ENCODE measurements at places on chromosomes 7 and 10.
A peak's percentile ranks its signal among the peaks of the same experiment; 100 is the strongest.

GRCh38 chr7:157656195-157656769 is 319.5 kb downstream of the DNAJB6 start:
- no peak for DNase-seq

GRCh38 chr10:57897611-57898010 is 370.1 kb downstream of the IPMK start:
- DNase-seq: no peak

DNA sequence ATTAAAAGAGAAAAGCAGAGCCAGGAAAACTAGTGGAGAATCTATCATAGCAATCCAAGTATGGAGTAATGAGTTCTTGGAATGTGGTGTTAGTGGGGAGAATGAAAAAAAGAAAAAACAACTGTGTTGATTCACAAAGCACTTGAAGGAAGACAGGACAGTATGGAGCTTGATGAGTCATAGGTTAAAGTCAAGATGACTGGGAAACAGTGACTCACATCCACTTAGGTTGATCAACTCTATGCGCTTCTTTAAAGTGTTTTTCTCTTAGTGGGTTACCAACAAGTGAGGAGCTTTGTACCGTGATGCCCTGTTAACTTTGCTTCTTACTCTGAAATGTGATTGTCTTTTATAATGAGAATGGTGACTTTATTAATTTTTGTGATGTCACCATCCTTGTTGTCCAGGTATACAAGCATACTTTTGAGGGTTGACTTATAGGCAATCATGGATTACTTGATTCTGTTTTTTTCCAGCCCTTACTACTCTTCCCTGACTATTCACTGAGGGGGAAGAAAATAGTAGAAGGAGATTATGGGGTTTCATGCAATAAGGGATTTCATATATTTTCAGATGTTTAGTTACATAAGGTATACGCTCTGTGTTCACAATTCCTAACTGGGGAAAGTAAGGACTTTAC is 32.1 kb upstream of the MDFIC start:
- DNase-seq: peak; percentile 90

DNA sequence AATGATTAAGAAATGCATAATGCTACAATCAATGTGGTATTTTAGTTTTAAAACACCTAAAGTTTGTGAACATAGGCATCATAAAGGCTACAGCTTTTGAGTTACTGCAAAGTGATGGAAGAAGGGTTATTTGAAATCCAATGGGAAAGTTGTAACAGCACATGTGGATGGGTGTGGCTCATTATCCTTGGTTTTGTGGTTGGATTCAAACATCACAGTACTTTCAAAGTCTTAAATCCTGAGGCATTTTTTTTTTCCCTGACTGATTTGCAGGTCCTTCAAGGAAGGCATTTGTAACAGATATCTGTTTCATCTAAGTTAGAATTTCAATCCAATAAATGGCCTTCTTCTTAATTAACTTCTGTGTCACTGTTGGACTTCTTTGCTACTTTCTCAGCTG is 9.8 kb upstream of the SHTN1 start:
- DNase-seq: no peak

DNA sequence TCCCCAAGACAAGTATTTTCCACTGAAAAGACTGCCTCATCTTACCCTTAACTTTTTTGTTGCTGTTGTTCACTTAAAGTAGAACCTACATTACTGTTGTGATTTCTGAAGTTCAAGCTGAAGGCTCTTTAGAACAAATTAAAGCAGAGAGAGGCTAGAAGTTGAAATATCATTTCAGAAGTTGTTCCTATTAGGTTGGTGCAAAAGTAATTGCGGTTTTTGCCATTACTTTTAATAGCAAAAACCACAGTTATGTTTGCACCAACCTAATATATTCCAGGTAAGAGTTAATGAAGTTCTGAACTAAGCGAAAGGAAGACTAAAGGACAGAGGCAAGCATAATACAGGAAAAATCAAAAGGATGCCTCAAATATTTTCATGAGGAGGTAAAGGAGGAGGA is 153.7 kb downstream of the CACNA2D1 start:
- DNase-seq: no peak

DNA sequence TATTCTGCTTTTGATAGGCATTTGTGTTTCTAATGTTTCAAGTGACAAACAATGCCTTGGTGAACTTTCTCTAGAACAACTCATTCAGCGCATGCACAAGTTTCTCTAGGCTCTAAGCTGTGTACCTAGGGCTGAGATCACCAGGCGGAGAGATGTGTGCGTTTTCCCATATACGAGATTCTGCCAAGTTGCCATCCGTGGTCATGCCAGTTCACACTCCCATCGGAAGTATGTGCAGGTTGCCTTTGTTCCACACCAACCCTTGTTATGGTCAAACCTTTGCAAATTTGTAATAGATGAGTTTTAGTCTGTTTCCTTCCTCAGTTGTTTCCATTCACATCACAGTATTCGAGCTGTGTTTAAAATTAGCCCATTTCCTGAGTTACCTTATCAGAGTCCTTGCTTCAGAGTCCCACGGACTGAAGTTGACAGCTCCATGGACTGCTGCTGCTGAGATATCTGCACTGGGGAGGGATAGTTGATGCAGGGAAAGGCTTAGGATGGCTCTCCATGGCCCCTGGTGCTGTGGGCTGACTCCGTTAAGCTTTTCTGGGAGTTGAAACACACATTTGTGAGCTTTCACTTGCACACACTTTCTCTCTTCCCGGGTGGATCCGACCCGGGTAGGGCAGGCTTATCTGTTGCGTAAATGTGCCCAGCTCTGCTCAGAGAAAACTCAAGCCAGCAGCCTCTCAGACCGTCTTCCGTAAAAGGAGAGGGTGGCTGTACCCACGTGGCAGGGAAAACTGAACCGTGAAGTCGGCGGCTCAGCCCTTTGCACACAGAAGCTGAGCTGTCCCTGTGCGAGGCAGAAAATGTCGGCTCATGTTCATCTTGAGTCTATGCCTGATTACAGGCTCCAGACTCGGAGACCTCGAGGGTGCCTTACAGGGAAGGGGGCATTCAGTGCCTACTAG is 49.4 kb downstream of the HK1 start:
- no peak for DNase-seq

- no peak for DNase-seq
These were observed 74.9 kb downstream of the BEND7 start for GRCh38 chr10:13453896-13454295.

DNA sequence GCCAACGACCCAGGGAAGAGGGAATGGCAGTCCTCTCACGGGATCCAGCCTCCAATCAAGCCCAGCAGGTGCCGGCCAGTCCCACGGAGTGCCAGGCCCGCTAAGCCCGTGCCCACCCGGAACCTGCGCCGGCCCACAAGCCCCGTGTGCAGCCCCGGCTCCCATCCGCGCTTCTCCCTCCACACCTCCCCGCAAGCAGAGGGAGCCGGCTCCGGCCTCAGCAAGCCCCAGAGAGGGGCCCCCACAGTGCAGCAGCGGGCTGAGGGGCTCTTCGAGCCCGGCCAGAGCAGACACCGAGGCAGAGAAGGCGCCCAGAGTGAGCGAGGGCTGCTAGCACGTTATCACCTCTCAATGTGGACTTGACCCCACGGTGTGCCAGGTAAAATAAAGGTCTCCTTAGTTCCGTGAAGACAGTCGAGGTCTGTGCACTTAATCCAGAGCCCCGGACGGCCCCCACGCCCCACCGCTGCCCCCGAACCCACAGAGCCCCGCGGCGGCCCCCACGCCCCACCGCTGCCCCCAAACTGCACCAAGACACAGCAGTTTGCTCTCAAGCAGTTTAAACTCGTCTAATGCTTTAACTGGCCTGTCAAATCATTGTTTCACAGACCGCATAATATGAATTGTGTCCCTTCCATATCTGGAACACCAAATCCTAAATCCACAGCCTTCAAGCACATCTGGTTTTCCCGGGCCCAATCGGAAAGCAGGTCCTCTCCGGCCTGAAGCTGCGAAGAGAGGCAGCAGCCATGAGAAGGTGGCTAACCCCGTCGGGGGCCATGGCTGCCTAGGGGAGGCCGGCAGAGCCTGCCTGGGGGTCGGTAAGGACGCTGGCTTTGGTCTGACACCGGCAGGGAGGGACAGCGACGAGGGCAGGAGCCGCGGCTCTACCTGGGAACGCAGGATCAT is 307.8 kb downstream of the PTPRN2 start:
- no peak for DNase-seq

DNA sequence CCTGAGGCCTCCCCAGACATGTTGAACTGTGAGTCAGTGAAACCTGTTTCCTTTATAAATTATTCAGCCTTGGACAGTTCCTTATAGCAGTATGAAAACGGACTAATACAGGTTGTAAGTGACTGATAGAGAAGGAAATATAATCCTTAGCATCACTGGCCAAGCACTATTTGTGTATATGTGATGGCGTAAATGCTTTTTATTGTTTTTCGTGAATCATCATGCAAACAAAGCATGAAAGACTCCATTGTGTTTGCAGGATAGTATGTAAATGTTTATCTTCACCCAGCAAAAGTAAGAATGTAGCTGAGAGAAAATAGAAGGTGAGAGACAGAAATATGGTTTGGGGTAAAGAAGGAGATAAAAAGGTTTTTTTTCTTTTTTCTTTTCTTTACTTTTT is 92.5 kb upstream of the LRGUK start:
- DNase-seq: no peak

DNA sequence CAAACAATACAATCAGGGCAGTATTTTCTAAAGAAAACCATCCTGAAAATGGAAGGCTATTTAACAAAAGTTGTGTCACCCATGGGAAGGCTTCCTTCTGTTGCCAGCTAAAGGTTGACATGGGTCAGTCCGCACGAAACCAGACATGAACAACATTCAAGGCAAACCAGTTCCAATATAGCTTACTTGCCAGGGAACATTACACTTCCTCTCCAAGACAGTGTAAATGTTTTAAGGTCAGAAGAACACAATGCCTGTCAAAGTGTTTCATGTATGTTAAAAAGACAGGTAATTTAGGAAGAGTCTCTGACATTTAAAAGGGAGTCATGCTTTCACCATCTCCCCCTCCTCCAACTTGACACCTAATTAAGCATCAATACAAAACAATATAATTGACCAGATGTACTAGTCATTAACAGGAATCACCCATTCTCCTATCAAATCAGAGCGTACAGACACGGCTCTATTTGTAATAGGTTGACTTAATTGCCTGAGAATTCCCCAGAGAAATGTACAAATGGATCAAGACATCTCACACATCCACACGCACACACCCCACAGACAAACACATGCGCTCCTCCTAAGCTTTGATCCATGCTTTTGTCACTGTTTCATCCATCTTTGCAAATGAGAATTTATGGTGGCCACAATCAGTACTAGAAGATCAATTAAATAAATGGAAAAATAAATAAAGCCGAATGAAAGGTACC is 69.5 kb downstream of the CACNA2D1 start:
- no peak for DNase-seq

- no peak for DNase-seq
These were observed 279.7 kb downstream of the USP6NL start for GRCh38 chr10:11331726-11332125.

GRCh38 chr7:41416208-41416595 is 286.7 kb downstream of the INHBA start:
- DNase-seq: peak; percentile 82

DNA sequence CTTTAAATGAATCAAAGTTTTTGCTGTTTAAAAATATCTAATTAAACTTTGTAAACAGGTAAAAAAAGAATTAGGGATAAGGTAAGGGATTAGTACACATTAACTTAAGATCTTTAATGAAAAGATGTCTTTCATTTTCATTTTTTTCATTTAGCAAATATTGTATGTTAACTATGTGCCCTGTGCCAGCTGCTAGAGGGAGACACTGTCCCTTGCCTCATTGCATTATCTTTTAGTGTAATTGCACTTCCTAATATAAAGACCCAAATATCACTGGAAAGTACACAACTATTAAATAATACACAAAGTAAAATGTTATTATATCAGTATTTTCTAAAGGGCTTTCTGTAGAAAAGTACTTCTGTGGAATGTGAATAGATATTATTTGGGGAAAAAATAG is 102.7 kb downstream of the GPR37 start:
- DNase-seq: no peak

All from fibroblast of skin of left biceps (primary cell).